ENCODE measurements at places on chromosomes 4 and X.

DNA sequence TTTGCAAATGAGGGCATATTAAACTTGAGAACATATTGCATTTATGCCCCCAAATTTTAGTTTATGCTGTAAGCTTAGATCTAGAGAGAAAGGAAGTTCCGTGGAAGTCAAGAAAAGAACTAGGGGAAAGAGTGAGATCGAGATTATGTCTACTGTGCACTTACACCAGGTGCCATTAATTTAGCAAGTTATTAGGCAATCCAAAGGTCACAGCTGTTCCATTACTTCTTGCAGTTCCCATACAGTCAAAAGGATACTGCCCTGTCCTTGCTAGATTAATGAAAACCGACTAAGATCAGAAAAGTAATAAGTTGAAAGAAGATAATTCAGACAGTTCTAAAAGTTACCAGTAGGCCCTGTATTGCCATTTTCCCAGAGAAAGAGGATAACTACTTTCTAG, 49.3 kb upstream of the SLC7A11 start:
- no peak for DNase-seq

DNA sequence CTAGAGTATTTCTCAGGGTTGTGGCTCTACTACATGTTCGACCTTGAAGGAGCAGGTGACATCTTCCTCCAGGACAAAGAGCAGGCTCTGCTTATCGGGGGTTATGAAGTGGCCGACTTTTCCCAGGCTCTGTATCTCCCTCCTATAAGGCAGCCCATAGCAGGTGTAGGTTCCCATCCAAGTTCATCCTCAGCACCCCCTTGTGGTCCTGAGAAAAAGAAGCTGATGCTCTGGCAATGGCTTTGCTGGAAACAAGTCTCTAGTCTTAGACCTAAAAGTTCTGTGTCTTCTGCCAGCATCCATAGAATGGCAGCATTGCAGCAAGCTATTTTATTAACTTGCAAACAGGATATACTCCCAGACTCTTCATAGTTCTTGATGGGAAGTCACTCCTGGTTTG, 836.6 kb upstream of the PRKX start:
- DNase-seq: no peak

- no peak for DNase-seq
These were observed 29.0 kb downstream of the NAA11 start for GRCh38 chr4:79296768-79297428.

DNA sequence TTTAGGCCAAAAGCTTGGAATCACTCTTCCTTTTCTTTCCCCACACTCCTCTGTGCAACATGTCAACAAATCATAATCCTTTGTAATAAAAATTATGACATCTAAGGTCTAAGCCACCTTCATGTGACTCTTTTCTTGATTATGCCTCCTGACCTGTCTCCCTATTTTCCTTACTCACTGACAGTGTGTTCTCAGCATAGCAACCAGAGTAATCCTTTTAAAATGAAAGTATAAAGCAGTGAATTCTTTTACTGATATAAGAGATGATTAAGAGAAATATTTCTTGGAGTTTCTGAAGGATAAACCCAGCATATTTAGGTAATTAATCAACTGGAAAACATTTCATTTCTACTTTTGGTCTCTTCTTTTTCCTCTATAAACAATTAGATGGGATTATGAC, 44.7 kb downstream of the USO1 start:
- no peak for DNase-seq

GRCh38 chr4:25865586-25865985, 2.8 kb upstream of the SEL1L3 start:
- DNase-seq: no peak

DNA sequence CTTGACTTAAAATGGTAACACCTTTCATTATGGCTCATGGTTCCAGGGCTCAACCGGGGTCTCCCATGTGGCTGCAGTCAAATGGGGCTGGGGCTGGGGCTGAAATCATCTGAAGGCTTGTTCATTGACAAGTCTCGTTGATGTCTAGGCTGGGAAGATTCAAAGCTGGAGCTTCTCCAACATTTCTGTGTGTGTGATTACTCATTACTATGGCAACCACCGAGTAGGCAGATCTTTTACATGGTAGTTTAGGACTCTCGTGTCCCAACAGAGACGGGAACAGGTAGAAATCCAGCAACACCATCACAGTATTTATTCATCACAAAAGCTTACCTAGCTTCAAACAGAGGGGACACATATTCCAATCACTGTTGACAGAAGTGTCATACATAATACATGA, 7.8 kb downstream of the YTHDC1 start:
- DNase-seq: no peak

- no peak for DNase-seq
These were observed 191.3 kb upstream of the GATB start for GRCh38 chr4:151952137-151952536.

- peak; percentile 21 for DNase-seq
These were observed 354.0 kb downstream of the HS3ST1 start for GRCh38 chr4:11074581-11075241.

- no peak for DNase-seq
These were observed 274.7 kb upstream of the FGF13 start for GRCh38 chrX:138986235-138986634.

GRCh38 chrX:38087594-38087993, 81.2 kb downstream of the SYTL5 start:
- no peak for DNase-seq

DNA sequence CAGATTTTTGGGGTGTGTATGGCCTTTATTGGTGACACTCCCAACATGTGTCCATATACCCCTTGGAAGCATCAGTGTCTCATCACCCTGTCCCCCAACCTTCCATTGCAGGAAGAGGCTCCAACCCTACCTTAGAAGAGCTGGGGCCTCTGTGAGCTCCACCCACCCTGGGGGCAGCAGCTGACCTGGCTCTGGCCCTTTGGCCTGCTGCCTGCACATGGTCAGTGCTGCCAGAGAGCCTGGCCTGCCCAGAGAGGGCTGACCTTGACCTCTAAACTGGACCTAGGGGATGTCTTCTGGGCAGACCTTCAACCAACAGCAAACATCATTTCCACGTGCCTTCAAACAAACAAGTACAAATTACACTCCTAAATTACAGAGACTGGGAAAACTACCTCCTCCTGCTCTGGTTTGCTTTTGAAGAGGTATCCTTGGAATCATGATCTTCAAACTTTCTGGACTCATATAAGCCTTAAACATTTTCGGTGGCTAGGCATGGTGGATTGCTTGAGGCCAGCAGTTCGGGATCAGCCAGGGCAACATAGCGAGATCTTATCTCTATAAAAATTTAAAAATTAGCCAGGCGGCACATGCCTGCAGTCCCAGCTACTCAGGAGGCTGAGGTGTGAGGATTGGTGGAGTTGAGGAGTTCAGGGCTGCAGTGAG, 27.3 kb upstream of the KIAA0232 start:
- no peak for DNase-seq

DNA sequence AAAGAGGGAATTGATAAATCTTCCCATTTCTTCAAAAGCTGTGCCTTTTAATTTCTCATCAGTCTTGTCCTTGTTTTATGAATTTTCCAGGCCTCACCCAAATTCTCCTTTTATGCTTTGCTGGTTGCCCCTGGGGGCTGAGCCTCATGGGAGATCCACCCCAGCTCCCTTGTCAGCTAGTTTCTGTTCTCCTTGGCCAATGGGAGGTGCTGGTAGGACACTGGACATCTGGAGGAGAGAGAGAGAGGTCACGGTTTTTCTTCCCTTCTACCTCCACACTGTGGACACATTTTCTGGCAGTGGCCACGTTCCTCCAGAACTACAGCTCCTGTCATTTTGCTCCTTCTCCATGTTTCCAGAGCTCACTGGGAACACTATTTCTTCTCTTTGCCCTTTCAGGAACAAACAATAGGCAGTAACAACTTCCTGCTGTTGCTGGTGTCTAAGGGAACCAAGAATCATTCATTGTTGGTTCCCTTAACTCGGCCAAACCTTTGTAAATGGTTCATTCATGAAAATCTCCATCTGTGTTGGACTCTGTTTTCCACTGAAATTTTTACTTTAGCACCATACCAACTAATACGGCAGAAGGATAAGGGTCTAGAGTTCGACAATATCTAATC, 334.5 kb downstream of the GPAT3 start:
- DNase-seq: no peak

GRCh38 chrX:40581336-40581920, 658 bp downstream of the ATP6AP2 start:
- DNase-seq: no peak

- no peak for DNase-seq
These were observed 295.4 kb downstream of the TRIML1 start for GRCh38 chr4:188434643-188435042.

DNA sequence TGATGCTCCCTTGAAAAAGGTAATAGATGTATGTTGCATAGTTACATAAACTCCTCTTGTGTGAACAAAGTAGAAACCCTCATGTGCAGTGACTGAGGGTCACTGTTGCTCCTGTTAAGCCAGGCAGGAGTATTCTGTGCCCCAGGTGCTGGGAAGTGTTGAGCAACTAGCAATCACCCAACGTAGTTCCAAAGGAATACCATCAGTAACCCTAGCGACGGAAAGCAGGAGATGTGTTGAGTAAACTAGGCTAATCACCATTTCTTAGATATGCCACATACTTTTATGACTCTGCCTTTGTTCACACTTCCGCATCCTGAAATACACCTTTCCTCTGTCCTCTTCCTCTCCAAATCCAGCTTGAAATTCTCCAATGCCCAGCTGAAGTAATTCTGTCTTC, 50.9 kb upstream of the TAB3 start:
- no peak for DNase-seq

DNA sequence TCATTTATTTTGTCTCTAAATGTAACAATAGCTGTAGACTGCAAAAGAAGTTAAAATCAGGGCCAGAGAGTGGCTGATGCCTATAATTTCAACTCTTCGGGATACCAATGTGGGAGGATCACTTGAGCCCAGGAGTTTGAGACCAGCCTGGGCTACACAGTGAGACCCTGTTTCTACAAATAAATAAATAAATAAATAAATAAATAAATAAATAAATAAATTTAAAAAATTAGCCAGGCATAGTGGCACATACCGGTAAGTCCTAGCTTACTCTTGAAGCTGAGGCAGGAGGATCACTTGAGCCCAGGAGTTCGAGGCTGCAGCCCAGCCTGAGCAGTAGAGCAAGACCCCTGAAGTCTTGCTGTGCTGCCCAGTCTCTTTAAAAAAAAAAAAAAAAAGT, 79.1 kb downstream of the WWC2 start:
- no peak for DNase-seq

GRCh38 chr4:128862608-128863311, 53.3 kb downstream of the JADE1 start:
- no peak for DNase-seq

DNA sequence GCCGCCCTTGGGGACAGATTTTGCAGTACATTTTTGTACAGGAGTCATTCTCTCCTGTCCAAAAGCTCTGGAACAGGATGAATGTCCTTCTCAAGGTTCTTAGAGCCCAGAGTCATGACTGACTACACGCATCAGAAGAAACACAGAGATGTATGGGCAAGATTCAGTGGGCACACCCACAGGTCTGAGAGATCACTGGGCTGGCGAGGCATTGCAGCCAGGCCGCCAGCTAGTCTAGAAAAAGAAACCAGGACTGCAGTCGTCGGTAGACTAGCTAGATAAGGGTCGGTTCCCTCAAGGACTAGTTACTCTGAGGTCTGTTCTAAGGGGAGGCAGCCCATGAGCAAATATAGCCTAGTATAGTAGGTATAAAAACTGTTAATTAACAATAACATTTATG, 19.8 kb downstream of the GBA3 start:
- DNase-seq: no peak

DNA sequence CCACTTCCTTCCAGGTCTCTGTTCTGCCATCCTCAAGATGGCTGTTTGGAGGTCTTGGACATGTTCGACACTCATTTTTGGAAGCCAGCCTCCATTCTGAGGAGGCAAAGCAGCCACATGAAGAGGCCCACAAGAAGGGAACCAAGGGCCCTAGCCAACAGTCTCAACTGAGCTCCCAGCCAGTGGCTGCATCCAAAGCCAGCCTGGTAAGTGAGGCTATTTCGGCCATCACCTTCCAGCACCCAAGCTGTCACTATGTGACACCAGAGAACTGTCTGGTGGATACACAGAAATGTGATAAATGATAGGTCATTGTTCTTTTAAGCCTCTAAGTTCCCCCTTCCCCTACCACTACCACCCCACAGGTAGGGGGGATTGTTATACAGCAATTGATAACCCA, 127.2 kb downstream of the NPNT start:
- no peak for DNase-seq

All from DMS 273 treated with DMSO at 0.1 percent for 48 hours (cell line).